ENCODE measurements at places on chromosomes 2 and 18.

DNA sequence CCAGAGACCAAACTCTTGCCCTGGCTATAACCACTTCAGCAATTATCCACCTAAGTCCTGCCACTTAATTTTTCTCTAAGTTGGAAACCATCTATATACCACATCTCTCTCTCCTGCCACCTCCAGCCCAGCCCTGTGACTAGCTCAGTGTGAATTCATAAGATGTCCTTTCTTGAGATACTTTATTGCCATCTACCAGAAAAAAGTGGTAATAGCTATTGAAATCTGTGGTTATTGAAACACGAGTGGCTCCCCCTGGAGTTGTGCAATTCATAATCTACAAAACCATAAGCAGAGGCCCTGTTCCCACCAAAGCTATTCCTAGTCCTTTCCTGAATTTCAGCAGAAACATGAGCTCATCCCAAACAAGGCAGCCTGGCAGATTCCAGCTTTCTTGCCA lies 324.0 kb downstream of the TXNL1 start:
- no peak for DNase-seq

- no peak for DNase-seq
Measured at GRCh38 chr18:6200204-6200774, 214.4 kb downstream of the L3MBTL4 start.

DNA sequence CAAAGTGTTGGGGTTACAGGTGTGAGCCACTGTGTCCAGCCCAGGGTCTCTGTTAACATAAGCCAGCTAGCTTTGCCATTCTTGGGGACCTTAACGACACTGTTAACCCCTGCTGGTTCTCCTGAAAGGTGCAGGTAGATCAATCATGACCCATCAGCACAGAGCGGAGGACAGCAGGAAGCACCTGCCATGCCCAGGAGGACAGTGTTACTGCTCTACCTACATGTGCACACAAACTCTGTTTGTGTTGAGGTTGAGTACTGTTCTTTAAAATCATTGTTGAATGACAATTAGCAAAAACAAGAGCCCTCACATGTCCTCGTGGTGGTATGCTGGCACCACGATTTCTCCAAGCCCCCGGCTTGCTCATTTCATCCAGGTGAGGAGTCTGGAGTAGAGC lies 120.9 kb downstream of the FAM210A start:
- DNase-seq = no peak

DNA sequence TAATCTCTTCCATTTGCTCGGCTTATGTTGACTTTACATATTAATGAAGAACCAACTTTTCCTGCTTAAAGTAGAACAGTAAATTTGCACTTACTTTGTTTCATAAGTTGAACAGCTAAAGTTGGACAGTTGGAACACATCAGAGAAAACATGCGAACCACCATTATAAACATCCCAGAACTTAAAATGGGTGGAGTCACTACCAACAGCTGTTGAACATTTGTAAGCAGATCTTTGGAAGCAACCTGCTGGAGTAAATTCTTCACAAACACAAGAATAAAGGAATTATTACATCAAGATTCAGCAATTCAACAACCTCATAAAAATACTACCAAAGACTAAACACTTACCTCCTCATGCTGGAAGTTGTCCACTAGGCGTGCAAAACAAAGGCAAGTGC lies 96.4 kb upstream of the DNER start:
- DNase-seq = no peak

- DNase-seq = no peak
Measured at GRCh38 chr2:64067326-64067725, 48.1 kb upstream of the VPS54 start.

- DNase-seq = no peak
Measured at GRCh38 chr18:75658330-75658729, 230.8 kb upstream of the SMIM21 start.
